ENCODE measurements at places on chromosomes 13 and 19. TPM values are rescaled to one million over a fixed set of nuclear protein-coding genes. Genes with fewer than 3 reads are reported as not detected.

Gene SHC2
- total RNA-seq = not detected

Gene GRAMD1A
- total RNA-seq = 81.8 TPM

DNA sequence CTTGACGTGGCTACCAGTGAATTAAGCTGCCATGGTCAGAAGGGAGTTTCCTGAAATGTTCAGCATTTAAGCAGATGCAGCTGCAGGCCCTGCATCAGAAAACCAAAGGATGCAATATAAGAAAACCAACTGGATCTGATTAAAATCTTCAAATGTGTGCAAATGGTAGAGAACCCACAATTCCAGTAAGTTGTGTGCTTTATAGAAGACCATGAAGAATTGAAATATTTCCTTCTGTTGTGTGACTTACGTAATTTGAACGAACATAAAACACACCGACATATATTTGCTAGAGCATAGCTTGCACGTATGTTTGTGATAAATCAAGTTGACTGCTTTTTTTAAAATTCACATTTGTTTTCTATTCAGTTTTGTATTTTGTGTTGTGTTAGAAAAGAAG is 191.4 kb downstream of the COL4A1 start:
- DNase-seq = no peak
- no peaks in the 10 kb centered on the region for H3K4me1 ChIP-seq
- H3K27ac ChIP-seq = no peak overlapping the region

- H3K27ac ChIP-seq = no peak overlapping the region
- H3K27me3 ChIP-seq = no peaks in the 10 kb centered on the region
- no peak overlapping the region for H3K4me3 ChIP-seq
- H3K4me1 ChIP-seq = peaks cover 15% of the 10 kb centered on the region
- no peak for DNase-seq
- peaks cover 6% of the 10 kb centered on the region for H3K36me3 ChIP-seq
Measured at GRCh38 chr13:23680845-23681669, 110.8 kb downstream of the TNFRSF19 start.

Gene VSIG10L
- total RNA-seq = 2.0 TPM

DNA sequence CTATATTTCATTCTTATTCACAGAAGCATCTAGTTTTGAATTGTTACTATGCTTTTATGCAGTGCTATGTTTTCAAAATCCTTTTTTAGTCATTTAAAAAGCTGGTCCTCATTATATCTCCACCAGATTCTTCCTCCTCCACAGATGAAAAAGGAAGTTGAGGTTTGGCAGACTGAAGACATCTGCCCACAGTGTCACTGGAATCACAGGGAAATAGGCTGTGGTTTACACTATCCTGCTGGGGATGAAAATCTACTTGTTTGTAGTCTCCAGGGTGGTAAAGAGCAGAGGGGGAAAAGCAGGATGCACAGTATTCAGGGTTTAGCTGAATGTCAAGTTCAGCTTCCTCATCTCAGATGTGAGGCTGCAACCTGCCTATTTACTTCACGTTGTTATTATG is 351.2 kb downstream of the DNAJC15 start:
- no peaks in the 10 kb centered on the region for H3K4me1 ChIP-seq
- no peak for DNase-seq
- H3K36me3 ChIP-seq = no peaks in the 10 kb centered on the region
- no peak overlapping the region for H3K27ac ChIP-seq

Gene SIGLECL1
- not detected for total RNA-seq

Gene SYCN
- total RNA-seq = not detected

Gene UBXN6
- total RNA-seq = 36.6 TPM

- no peak for DNase-seq
- peaks cover 66% of the 10 kb centered on the region for H3K36me3 ChIP-seq
- no peak overlapping the region for H3K4me3 ChIP-seq
- no peaks in the 10 kb centered on the region for H3K4me1 ChIP-seq
Measured at GRCh38 chr13:50026788-50027473, 11.7 kb downstream of the KCNRG start.

DNA sequence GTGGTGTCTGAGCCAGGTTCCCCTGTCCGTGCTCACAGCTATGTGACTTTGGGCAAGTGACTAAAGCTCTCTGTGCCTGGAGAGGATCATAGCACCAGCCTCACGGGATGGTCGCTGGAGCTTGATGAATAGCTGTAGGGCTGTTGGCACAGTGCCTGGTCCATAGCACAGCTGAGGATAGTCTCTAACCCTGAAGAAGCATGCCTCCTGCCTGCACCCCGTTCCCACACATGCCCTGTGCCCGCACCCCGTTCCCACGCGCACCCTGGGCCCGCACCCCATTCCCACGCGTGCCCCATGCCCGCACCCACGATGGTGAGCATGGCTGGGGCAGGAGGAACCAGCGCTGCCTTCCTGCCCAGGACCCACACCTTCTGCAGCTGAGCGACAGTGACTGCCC is 63.7 kb upstream of the F7 start:
- no peaks in the 10 kb centered on the region for H3K27me3 ChIP-seq
- DNase-seq = no peak
- H3K27ac ChIP-seq = no peak overlapping the region
- H3K4me1 ChIP-seq = no peaks in the 10 kb centered on the region
- H3K36me3 ChIP-seq = no peaks in the 10 kb centered on the region

Gene DIS3
- 35.2 TPM for total RNA-seq

Gene USHBP1
- not detected for total RNA-seq

Gene DLL3
- total RNA-seq = 0.29 TPM

- H3K27ac ChIP-seq = no peak overlapping the region
- DNase-seq = no peak
- no peaks in the 10 kb centered on the region for H3K4me1 ChIP-seq
- H3K36me3 ChIP-seq = peaks cover 25% of the 10 kb centered on the region
- no peaks in the 10 kb centered on the region for H3K27me3 ChIP-seq
Measured at GRCh38 chr19:2129486-2129885, 21.9 kb downstream of the AP3D1 start.

GRCh38 chr19:47754206-47755064 is 9.1 kb downstream of the NOP53 start:
- peaks cover 40% of the 10 kb centered on the region for H3K4me1 ChIP-seq
- H3K27ac ChIP-seq = peak overlapping the region; percentile 26
- DNase-seq = no peak
- H3K36me3 ChIP-seq = peaks cover 66% of the 10 kb centered on the region
- H3K4me3 ChIP-seq = no peak overlapping the region

- no peak for DNase-seq
- no peak overlapping the region for H3K4me3 ChIP-seq
- no peak overlapping the region for H3K27ac ChIP-seq
- H3K27me3 ChIP-seq = peaks cover 32% of the 10 kb centered on the region
Measured at GRCh38 chr19:295687-296370, 4.6 kb upstream of the PLPP2 start.

Gene GNA15
- total RNA-seq = 24.5 TPM

DNA sequence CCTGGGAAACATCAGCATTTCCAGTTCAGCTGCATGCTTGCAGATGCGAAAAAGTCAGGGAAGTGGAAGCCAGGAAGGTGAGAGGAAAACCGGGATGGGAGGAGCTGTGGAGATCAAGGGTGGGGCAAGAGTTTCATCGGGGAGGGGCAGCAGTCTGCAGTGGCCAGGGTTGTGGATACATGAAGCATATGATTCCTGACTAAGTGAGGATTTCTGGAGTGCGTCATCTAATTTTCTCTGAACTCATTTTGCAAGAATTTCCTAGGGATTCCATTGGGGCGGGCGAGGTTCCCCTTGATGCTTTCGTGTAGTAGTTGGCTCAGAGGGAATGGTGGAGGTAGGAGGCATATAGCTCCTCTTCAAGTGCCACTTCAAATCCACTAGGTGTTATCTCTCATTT is 344.1 kb upstream of the TMTC4 start:
- no peaks in the 10 kb centered on the region for H3K4me1 ChIP-seq
- no peak overlapping the region for H3K27ac ChIP-seq
- DNase-seq = no peak
- no peaks in the 10 kb centered on the region for H3K36me3 ChIP-seq
